ENCODE measurements at places on chromosomes 3 and 15.

GRCh38 chr15:73442968-73443367, at the start of gene REC114:
TSS of gene REC114 (plus strand) at chr15:73443164. CDS start at chr15:73443186, 22 bp downstream.
- H3K36me3 ChIP-seq: no peaks in the 10 kb centered on the region
- H3K27me3 ChIP-seq: no peaks in the 10 kb centered on the region
- H3K4me1 ChIP-seq: no peaks in the 10 kb centered on the region
- no peak within 1 kb of the TSS for H3K27ac ChIP-seq
- no peak for DNase-seq

DNA sequence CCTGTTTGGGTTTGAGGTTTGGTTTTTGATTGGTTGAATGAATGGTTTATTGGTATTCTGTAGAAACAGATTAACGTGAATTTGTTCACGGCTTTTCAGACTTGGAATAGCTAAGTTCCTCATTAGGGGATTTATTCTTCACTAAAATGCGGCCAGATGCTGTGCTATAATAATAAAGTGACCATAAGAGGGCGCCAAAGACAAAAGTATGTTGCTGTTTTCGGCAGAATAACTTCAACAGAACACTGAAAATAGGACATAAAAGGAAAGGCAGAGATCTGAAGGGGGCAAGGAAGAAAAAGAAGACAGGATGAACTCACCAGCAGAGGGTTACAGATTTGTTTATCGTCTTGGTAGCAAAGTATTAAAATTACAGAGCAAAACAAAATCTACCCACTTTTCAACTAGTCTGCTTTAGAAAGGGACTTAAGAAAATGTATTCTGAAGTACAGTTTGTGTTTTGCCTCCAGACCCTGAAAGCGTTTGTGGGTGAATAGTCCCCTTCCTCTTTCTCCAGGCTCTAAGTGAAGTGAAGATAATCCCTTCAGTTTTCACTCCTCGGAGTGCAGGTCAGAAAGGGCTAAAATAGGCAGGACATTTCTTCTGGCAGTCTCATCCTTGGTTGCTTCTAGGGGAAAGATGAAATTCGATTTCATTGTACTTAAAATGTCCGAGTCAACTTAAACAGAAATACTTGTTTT, 147.6 kb downstream of the IL20RB start:
- no peaks in the 10 kb centered on the region for H3K27me3 ChIP-seq
- DNase-seq: peak; percentile 82
- H3K36me3 ChIP-seq: no peaks in the 10 kb centered on the region
- no peaks in the 10 kb centered on the region for H3K4me1 ChIP-seq

GRCh38 chr15:45197512-45197911, 9.7 kb upstream of the SHF start:
- DNase-seq: no peak
- H3K4me3 ChIP-seq: no peak overlapping the region
- H3K27ac ChIP-seq: no peak overlapping the region
- H3K36me3 ChIP-seq: no peaks in the 10 kb centered on the region
- no peaks in the 10 kb centered on the region for H3K27me3 ChIP-seq

DNA sequence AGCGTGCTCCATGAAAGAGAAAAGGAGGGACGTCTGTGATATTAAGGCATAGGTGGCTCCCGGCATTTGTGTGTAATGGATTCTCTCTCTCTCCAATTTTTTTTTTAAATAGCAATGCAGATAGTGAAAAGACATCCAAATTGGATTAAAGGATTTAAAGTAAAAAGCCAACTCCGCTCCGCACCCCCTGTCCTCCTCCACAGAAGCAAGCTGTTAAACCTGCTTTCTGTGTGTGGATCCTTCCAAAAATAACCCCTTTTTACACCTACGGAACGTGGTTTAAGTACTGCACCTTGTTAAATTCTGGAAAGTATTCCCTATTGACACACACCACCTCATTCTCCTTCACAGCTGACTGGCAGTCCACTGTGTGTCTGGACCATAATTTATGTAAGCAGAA, 61.6 kb downstream of the ST8SIA2 start:
- no peaks in the 10 kb centered on the region for H3K36me3 ChIP-seq
- no peaks in the 10 kb centered on the region for H3K4me1 ChIP-seq
- H3K27me3 ChIP-seq: no peaks in the 10 kb centered on the region
- no peak for DNase-seq

DNA sequence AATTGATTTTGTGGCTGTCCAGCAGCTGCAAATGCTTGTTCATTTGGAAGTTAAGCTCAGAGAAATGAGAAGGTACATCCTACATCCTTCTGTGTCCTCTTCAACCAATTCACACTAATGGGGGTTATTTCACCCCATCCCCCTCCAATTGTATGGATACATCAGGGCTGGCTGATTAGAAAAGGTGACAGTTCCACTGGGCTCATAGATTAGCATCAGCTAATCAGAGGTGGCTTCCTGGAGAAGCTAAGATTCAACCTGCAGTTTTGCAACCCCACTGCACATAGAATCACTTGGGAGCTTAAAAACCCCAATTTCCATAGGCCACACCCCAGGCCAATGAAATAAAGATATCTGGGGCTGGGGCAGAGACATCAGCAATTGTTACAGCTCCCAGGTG, 217.7 kb upstream of the TLE3 start:
- H3K36me3 ChIP-seq: no peaks in the 10 kb centered on the region
- H3K27me3 ChIP-seq: no peaks in the 10 kb centered on the region
- no peak overlapping the region for H3K4me3 ChIP-seq
- H3K27ac ChIP-seq: no peak overlapping the region
- DNase-seq: no peak

- DNase-seq: no peak
- H3K4me1 ChIP-seq: no peaks in the 10 kb centered on the region
- no peaks in the 10 kb centered on the region for H3K36me3 ChIP-seq
- H3K27ac ChIP-seq: no peak overlapping the region
- no peaks in the 10 kb centered on the region for H3K27me3 ChIP-seq
- no peak overlapping the region for H3K4me3 ChIP-seq
Measured at GRCh38 chr15:35934383-35935049, 388.6 kb upstream of the DPH6 start.

- peak overlapping the region; percentile 91 for H3K27ac ChIP-seq
- H3K4me3 ChIP-seq: no peak overlapping the region
- H3K36me3 ChIP-seq: peaks cover 6% of the 10 kb centered on the region
- no peaks in the 10 kb centered on the region for H3K27me3 ChIP-seq
Measured at GRCh38 chr15:99630607-99631131, 64.9 kb downstream of the MEF2A start.

- no peak overlapping the region for H3K4me3 ChIP-seq
- H3K27ac ChIP-seq: no peak overlapping the region
- peak; percentile 34 for DNase-seq
- peaks cover 21% of the 10 kb centered on the region for H3K4me1 ChIP-seq
- H3K27me3 ChIP-seq: no peaks in the 10 kb centered on the region
Measured at GRCh38 chr3:69772152-69772867, 33.0 kb downstream of the MITF start.

DNA sequence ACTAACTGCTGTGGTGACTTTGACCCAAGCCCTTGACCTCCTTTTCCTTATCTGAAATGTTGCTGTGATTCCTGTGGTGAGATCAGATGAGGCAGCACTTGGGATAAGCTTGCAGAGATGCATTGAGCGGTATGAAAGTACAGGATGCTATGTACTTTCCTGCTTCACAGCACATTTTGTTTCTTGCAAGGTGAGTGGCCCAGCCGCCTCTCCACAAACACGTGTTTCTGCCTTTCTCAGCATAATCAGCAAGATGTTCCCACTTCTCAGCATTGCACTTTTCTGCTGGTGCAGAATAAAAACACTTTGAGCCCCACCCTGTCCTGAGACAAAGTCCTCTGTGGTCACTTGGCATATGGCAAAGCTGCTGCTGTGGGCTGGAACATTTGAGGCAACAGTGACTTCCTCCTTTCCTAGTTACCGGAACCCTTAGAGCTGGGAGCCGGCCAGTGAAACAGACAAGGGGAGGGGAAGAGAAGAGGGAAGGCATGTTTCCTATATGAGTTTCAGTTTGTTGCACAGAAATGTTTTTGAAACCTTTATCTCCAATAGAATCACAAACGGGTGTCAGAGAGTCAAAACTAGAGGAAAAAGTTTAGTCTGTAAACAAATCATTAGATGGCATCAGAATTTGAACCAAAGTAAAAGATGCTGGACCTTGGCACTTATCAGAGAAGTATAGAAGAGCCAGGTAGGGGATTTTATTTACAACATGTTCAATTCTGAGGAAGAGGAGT, 5.0 kb downstream of the NUDT16 start:
- H3K36me3 ChIP-seq: peaks cover 20% of the 10 kb centered on the region
- no peak overlapping the region for H3K4me3 ChIP-seq
- H3K27me3 ChIP-seq: no peaks in the 10 kb centered on the region
- peak; percentile 21 for DNase-seq

GRCh38 chr3:133977568-133977967, 52.2 kb downstream of the SLCO2A1 start:
- no peak overlapping the region for H3K27ac ChIP-seq
- no peak overlapping the region for H3K4me3 ChIP-seq
- no peaks in the 10 kb centered on the region for H3K4me1 ChIP-seq
- H3K27me3 ChIP-seq: no peaks in the 10 kb centered on the region
- H3K36me3 ChIP-seq: peaks cover 6% of the 10 kb centered on the region

DNA sequence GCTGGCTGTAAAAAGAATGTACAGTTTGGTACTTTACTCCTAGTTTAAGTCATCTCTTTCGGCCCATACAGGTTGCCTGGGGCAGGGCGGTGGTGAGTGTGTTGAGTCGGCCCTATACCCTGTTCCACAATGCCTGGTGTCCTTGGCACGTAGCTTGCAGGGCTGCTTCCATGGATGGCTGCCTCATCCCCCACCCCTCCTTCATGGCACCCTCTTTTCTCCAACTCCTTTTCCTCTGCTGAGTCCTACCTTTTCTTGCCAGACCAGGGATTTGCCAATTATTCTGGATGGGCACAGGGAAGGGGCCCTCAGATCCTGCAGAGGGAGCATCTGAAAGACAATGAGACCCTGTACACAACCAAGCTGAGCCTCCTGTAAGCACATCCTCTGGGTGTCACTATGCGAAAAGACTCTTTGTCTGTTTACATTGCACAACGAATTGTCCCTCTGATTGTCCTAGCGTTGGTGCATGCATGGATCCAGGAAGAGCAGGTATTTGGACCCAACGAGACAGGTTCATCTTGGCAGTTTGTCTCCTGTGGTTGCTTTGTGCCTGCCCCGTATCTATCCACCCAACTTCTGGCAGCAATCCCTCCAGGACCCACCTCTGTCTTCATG, 73.6 kb upstream of the CGNL1 start:
- DNase-seq: no peak
- H3K4me3 ChIP-seq: no peak overlapping the region

DNA sequence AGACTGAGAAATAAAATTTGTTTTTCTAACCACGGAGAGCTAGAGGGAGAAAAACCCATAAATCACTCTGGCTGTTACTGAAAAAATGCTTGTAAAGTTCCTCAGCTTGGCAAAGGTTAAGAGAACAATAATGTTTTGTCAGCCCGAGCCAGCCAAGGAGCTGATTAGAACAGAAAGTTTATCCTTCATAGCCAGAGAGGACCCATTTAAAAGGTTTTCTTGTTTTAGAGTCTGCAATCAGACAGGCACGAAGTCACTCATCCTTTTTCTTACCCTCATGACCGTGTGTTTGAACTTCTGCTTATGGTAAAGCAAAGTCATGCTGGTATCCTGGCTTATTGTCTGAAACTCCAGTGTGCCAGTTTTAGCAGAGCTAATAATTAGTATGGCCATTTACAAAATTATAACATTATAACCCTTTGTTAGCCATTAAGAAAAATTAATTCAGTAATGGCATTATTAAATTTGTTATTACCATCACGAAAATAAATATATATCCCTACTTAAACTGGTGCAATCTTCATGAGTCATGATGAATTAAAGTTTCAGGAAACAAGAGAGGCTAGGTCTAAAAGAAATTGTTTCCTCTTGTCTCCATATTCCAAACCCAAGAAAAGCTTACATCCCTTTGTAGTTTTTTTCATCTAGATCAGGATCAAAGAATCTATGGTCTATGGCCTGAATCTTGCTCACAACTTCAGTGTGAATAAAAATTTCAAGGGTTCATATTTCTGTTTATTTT, 13.5 kb upstream of the STXBP5L start:
- H3K27ac ChIP-seq: no peak overlapping the region
- H3K4me3 ChIP-seq: no peak overlapping the region
- no peaks in the 10 kb centered on the region for H3K4me1 ChIP-seq
- no peaks in the 10 kb centered on the region for H3K27me3 ChIP-seq
- no peak for DNase-seq
- H3K36me3 ChIP-seq: no peaks in the 10 kb centered on the region

- peak; percentile 87 for DNase-seq
- H3K4me1 ChIP-seq: no peaks in the 10 kb centered on the region
- H3K36me3 ChIP-seq: no peaks in the 10 kb centered on the region
- H3K27me3 ChIP-seq: no peaks in the 10 kb centered on the region
- peak within 1 kb of the TSS; percentile 35 for H3K27ac ChIP-seq
- H3K4me3 ChIP-seq: peak within 1 kb of the TSS; percentile 76
Measured at GRCh38 chr15:40470423-40471104, at the start of gene CHST14. TSS of gene CHST14 (plus strand) at chr15:40470984. CDS start at chr15:40471214, 230 bp downstream.

GRCh38 chr3:46905213-46905560, 27.7 kb downstream of the PTH1R start:
- H3K4me1 ChIP-seq: peaks cover 19% of the 10 kb centered on the region
- no peaks in the 10 kb centered on the region for H3K27me3 ChIP-seq
- no peak for DNase-seq
- no peak overlapping the region for H3K4me3 ChIP-seq

DNA sequence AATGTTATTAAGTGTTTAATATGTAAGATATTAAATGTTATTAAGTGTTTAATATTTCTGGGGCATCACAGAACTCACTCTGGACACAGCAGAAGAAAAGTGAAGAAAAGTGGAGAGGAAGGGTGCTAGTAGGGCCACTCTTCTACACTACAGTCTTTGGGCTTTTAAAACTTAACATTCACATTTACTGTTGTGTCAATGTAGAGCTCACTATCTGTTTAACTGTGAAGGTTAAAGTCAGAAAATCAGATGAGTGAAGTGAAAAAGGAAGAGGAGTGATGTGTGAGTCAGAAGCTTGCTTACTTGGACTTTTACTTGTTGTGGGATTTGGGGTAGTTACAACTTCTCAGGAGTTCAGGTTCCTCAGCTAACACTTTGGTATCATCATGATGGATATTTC, 145.3 kb upstream of the DNAJC19 start:
- no peaks in the 10 kb centered on the region for H3K36me3 ChIP-seq
- H3K4me3 ChIP-seq: no peak overlapping the region
- no peaks in the 10 kb centered on the region for H3K4me1 ChIP-seq

- no peaks in the 10 kb centered on the region for H3K27me3 ChIP-seq
- DNase-seq: peak; percentile 82
- no peak overlapping the region for H3K4me3 ChIP-seq
- no peaks in the 10 kb centered on the region for H3K4me1 ChIP-seq
Measured at GRCh38 chr3:140292684-140293083, 357.7 kb downstream of the CLSTN2 start.

DNA sequence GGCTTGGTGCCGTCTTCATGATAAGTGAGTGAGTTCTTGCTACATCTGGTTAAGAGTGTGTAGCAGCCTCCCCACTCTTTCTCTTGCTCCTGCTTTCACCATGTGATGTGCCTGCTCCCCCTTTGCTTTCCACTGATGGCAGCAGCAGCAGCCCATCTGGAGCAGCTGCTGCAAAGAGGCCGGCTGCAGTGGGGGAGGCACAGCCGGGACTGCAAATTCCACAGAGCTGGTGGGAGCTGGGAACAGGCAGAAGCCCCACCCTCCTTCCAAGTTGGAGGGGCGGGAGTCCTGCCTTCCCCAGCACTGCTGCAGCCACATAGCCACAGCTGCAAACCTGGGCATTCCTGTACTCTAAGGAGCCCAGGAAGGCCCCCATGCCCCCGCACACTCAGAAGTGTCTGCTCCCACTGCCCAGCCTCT, 62.8 kb upstream of the IMPG2 start:
- no peaks in the 10 kb centered on the region for H3K27me3 ChIP-seq
- peak; percentile 60 for DNase-seq
- H3K4me1 ChIP-seq: no peaks in the 10 kb centered on the region
- no peak overlapping the region for H3K27ac ChIP-seq
- peaks cover 1% of the 10 kb centered on the region for H3K36me3 ChIP-seq

- peaks cover 31% of the 10 kb centered on the region for H3K4me1 ChIP-seq
- peak; percentile 54 for DNase-seq
- H3K27ac ChIP-seq: no peak overlapping the region
- no peaks in the 10 kb centered on the region for H3K27me3 ChIP-seq
- no peak overlapping the region for H3K4me3 ChIP-seq
Measured at GRCh38 chr3:143329567-143330211, 210.1 kb downstream of the CHST2 start.

Data from lung (tissue), 17 donors.